ENCODE measurements at places on chromosomes 3 and 15.

GRCh38 chr3:133831966-133832801 lies 26.6 kb downstream of the SRPRB start:
- no peak for DNase-seq

DNA sequence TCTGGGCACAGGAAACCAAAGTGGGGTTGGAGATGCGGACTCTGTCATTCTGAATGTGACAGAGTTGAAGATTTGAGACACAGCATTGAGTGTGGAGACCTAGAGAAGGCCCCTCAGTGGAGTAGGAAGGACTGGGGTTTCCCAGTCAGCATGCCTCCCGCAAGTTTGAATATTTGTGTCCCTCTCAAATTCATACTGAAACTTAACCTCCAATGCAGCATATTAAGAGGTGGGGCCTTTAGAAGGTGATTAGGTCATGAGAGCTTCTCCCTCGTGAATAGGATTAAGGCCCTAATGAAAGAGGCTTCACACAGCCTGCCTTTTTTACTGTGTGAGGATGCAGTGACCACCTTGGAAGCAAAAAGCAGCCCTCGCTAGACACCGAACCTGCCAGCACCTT lies 8.0 kb downstream of the HDDC3 start:
- DNase-seq: no peak

GRCh38 chr3:120742849-120743365 lies 363 bp downstream of the GTF2E1 start:
- peak; percentile 29 for DNase-seq

DNA sequence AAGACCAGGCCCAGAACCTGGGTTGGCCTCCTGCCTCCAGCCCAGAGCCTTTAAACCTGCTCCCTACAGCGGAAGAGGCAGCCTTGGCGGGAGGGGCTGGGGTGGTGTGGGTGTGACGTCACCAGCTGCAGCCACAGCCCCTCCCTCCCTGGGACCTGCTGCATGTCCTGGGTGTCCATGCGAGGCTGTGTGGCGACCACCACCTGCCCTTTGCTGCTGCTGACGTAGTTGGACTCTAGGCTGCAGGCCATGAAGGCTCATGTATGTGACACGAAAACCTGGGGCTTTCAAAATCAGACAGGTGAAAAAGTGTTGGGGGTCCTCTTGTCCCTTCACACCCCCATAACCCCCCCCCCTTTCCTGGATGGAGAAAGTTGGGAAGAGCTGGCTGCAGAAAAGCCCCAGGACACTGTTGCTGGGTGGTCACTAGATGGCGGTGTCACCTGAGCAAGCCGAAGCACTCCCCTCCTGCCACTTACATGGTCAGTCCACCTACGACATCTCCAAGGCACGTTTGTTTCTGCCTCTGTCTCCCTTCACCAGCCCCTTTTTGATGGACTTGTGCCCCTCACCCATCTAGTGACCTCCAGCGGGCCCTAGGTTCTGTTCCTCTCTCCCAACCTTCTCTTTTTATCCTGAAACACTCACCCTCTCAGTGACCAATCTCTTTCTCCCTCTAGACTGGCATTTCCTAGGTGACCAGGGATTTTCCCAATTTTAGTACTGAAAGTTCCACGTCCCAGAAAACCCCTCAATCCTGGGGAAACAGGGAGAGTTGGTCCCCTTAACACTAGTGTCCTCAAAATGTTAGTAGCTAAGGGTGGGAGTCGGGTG lies 35.2 kb downstream of the SLC6A20 start:
- DNase-seq: peak; percentile 76

DNA sequence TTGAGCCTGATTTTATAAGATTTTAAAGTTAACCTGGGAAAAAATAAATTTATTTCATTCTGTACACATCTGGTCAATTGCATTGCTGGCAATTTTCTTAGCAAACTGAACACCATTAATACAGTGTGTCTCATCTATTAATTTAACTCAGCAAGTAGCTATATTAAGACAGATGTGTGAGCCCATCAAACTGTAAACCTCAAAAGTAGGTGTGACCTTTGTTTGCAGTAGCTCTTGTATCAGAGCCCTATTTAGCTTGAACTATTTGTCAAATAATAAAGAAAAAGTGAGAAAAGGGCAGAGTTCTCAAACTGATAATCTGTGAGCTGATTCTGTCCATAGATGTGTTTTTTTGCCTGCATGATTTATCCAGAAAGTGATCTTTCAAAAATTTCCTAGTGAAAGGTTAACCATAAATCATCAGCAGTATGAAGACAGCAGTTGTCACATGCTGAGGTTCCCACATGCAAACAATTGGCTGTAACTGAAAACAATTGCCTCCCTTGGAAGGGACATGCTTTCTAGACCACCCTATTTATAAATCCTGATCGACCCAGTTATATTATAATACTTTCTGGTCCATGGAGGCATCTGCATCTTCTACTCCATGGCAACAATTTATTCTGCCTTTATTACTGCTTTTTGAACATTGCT lies 646.5 kb downstream of the NSUN3 start:
- DNase-seq: no peak

- DNase-seq: no peak
These were observed 48.5 kb downstream of the LINGO1 start for GRCh38 chr15:77584201-77584600.

- DNase-seq: peak; percentile 36
These were observed 278.1 kb upstream of the P2RY1 start for GRCh38 chr3:152556731-152557254.

- DNase-seq: no peak
These were observed 18.6 kb downstream of the THSD4 start for GRCh38 chr15:71133747-71134472.

- DNase-seq: no peak
These were observed 157.9 kb upstream of the SLC2A2 start for GRCh38 chr3:171184372-171184771.

DNA sequence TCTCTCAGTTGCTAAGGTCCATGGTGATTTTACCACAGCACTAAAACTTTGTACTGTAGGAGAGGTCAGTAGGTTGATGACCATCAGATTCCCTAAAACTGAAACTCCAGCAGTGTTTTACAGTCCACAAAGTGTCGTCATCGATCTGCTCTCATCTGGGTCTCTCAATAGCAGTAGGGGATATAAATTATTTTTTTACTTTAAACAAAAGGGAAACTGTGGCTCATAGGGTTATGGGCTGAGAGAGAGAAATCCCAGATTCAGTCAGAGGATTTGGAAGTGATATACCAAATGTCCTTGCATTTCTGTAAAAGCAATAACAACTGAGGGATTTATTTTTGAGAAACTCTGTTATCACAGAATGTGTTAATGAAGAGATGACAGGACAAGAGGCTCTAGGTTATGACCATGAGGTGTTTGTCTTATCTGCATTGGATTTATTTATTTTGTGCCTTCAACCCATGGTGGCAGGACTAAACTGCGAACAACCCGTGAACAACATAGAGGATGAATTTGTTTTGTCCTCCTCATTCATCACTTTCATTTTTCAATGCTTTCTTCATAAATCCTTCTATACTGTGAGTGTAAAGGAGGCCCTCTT lies 869.7 kb downstream of the OTOL1 start:
- DNase-seq: peak; percentile 18

GRCh38 chr3:113084777-113085176 lies 94.0 kb downstream of the GTPBP8 start:
- DNase-seq: peak; percentile 88

DNA sequence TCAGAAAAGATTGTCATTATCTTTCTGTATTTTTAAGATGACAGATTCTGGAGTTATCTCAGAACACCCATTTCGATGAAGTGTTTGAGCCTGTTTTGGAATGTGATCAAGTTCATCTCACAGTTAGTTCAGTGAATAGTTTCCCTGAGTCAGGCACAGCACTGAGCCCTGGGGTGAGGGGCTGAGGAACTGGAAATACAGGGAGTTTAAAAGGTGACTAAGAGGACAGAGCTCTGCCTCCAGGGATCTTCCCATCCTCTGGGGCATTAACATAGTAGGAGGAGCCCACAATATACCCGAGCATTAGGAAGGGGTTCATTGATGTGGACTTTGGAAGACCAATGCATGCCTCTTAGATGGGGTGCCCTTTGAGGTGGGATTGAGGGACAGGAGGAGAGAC lies 355.1 kb downstream of the CLSTN2 start:
- DNase-seq: no peak

DNA sequence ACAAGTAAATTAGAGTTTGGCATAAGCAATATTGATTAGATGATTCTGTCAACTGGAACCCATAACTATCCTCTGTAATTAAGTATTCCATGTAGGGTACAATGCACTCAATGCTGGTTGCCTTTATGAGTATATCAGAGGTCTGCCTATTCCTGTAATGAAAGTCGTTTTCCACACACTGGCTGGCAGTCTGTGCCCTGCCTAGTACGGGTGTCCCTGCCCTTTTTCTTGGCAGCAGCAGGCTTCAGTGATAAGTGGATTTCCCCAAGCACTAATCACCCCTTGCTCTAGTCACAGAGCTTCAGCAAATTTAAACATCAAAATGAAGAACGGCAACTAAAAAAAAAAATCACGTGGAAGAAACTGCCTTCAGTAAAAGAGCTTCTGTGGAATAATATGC lies 294.8 kb upstream of the STT3B start:
- DNase-seq: no peak

DNA sequence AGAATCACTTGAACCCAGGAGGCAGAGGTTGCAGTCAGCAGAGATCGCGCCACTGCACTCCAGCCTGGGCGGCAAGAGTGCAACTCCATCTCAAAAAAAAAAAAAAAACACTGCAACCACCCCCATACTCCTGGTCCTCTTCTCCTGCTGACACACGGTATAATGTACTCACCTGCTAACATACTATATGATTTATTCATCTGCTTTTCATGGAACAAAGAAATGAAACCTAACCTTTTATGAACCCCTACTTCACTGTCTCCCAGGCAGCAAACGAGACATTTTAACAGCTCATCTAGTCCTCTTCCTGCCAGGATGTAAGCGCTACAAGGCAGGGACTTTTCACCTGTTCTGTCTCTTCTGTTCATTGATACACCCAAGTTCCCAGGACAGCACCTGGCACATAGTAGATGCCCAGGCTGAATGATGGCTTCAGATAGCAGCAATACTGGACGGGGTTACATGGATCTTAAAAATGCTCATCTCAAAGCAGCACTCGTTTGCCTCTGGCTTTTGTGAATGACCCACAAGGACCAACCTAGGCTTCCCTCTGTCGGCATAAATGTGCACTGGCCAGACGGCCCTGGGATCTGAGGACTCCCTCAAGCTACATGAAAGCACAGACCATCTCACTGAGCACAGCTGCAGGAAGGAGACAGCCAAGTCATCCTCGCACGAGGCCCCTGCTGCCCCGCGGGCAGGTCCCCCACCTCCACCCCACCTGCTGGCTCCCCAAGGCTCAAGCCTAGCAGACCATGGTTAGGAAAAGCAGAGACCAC lies 20.3 kb downstream of the XXYLT1 start:
- no peak for DNase-seq

DNA sequence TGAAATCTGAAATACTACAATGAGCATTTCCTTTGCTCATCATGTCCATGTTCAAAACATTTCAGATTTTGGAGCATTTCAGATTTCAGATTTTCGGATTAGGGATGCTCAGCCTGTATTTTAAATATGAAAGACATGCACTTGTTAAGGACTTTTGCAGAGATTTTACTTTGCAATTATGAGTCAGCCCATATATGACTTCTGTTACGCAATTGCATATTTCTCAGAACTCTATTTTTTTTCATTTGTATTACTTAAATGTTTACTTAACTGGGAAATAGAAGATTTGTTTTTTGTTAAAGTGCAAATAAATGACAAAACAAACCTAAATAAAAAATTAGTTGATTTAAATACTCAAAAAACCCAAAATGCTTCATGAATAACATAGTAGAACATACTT lies 376.2 kb downstream of the ZBTB20 start:
- DNase-seq: peak; percentile 73

DNA sequence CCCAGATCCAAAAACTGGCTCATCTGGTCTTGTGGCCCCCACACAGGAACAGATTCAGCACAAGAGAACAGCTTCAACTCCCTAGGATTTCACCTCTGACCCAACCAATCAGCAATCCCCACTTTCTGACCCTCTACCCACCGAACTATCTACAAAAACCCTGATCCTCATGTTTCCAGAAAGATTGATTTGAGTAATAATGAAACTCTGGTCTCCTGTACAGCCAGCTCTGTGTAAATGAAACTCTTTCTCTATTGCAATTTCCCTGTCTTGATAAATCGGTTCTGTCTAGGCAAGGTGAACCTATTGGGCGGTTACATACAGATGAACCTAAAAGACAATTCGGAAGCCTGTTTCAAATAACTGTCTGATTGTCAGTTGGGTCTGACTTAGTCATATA lies 847.6 kb upstream of the ALCAM start:
- DNase-seq: no peak

GRCh38 chr3:33919312-33920120 lies 121.1 kb downstream of the PDCD6IP start:
- DNase-seq: peak; percentile 7

- DNase-seq: peak; percentile 85
These were observed 78.3 kb downstream of the NAALADL2 start for GRCh38 chr3:174937478-174937877.

DNA sequence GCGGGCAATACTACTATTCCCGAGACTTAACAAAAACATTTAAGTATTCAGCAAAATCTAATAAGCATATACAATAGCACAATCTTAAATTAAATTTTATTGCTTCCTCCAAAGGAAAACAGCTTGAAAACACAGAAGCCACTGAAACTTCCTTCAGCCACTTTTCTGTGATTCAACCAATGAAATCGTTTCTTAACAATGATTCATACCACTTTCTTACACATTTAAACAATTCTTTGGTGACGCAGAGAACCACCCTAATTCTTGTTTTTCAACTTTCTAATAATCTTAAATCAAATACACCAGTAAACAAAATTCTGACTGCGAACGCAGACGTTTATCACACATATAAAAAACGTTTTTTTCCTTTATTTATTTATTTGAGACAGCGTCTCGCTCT lies 4.1 kb downstream of the TJP1 start:
- peak; percentile 19 for DNase-seq

GRCh38 chr15:95329362-95329761 lies 1001.1 kb upstream of the NR2F2 start:
- DNase-seq: no peak

GRCh38 chr3:151383956-151384355 lies 597 bp downstream of the P2RY12 start:
- no peak for DNase-seq

DNA sequence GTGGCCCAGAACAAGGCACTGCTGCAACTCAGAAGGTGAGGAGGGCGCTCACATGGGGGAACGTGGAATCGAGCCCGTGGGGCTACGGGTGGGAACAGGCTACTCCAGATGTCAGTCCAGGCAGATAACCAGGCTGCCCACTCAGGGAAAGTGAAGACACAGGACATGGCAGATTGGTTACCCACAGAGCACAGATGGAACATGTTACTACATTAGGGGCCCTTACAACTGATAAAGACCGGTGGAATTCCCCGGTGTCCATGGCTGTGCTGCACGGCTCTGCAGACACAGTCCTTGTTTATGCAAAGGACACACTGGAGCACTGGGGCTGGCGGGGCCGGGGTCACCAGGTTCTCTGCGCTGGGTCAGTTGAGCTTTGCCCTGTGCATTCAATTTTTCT lies 36.9 kb downstream of the PCSK6 start:
- DNase-seq: no peak

GRCh38 chr3:42730294-42730693 lies 27.7 kb upstream of the HHATL start:
- no peak for DNase-seq
